AG04449 (cell line): ENCODE measurements at places on chromosomes 2 and 18.

GRCh38 chr18:21284540-21284939, 42.5 kb downstream of the GREB1L start:
- no peak for DNase-seq

DNA sequence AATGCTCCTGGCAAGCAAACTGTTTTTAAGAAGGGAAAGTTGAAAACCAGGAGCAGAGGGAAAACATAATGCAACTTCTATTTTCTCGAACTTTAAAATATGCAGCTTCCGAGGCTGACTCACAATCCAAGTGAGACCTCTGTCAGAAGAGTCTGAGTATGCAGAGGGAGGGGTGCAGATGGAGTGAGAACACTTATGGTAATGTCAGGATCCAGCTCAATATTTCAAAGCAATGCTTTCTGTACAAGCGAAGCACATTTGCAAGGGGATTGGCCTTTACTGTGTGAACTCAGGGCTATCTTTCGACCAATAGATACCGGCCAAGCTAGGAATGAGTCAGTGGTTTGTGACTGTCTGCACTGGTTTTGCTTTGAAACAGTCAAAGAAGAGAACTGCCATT, 242.7 kb downstream of the CNTNAP5 start:
- DNase-seq: no peak

- no peak for DNase-seq
Measured at GRCh38 chr2:11667194-11667593, 2.8 kb downstream of the NTSR2 start.

- DNase-seq: no peak
Measured at GRCh38 chr2:201090574-201090973, 18.8 kb downstream of the NDUFB3 start.

DNA sequence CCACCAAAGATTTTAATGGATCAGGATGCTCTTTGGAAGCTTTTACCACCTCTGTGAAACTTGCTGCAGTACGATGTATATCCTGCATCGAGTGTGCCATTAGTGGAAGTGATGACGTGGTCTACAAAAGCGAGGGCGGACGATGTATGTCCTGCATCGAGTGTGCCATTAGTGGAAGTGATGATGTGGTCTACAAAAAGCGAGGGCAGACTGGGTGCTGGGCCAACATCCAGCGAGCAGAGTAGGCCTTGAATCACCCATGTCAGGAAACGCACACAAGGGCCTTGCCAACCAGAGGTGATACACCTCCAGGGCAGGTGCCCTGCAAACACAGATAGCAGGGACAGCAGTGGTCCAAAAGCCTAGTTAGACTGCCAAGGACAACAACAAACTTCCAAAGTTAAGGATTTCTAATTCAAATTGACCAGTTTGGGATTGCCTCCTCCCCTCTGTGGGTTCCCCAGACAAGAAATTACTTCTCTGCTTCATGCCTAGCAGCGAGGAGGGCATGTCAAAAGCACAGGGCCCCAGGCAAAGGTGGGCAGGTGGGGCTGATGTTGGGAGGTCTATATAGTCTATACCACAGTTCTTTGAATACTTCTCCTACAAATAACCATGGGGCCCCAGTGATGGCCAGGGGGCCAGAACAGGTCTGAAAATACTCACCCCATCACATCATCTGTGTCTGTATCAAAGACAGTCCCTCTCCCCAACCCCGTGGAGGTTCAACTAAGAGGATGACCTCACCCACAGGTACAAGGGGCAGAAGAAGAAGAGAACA, 70.2 kb downstream of the ADD2 start:
- no peak for DNase-seq

DNA sequence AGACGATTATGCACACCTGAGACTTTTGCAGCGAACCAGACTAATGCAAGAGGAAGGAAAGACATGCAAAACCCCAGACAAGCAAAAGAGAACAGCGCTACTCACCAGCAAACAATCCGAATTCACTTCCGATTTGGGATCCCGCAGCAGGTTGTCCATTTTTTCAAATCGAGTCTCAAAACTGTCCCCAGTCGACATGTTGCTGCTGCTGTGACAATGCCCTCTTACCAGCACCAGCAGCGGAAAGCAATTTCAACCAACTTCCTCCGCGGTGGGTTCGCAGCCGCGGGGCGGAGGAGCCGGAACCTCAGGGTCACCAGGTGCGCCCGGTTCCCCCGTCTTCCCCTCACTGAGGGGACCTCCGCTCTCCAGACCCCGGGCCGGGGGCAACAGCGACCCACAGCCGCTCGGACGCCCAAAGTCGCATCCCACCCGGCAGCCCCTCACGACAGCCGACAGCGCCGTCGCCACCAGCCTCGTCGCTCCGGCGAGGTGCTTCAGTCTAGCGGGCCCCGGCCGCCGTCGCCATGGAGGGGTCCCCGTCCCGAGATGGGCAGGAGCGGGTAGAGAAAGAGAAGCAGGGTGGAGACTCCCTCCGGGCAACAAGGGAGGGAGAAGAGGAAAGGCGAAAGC, 784 bp downstream of the ROCK1 start:
- DNase-seq: no peak

DNA sequence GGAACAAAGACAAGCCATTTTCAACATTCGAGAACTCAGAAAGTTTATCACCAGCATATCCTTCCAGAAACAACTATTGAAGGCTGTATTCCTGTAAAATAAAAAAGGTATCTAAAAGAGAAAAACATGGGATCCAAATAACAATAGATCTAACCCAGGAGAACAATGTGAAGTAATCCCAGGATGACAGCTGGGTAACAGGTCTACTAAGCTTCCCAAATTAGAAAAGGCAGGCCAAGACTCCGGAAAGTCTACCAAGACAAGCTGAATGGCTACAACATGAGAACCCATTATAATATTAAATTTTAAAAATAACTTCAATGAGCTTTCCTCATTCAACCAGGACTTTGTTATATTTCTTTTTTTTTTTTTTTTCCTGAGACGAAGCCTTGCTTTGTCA, 6.5 kb downstream of the PIAS2 start:
- no peak for DNase-seq

DNA sequence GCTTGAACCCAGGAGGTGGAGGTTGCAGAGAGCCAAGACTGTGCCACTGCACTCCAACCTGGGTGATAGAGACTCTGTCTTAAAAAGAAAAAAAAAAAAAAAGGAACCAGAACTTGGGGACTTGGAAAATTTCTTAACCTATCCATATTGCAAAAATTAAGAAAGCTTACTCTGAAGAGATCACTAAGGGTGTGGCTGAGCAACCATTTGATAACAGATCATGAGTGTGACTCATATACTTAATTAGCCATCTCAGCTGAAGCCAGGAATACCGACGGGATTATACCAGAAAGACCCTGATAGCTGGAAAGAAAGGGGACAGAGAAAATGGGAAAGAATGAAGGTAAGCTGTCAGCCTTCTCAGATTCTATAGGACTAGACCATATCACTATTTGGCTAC, 7.1 kb upstream of the ADD2 start:
- DNase-seq: no peak

- no peak for DNase-seq
Measured at GRCh38 chr2:11799826-11800225, 53.4 kb downstream of the LPIN1 start.

DNA sequence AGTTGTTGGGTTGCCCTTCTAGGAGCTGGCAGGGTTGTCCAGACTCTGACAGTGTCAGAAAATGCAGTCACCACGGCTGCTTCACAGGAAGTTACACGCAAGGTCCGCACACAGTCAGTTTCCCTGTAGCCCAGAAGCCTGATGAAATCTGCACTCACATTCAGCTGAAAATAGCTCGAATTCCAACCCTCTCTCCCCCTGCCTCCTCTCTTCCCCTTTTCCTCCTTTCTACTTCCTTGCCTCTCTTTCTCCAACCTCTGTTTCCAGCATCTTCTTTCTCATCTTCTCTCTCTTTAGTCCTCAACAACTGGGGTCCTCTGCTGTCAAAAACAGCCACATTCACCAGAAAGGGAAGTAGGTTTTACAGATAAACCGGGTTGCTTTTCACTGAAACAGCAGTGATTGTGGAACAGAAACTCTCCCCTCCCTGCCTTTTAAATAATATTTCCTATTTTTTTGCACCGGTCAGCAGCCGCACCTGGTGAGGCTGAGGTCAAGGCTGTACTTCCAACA, 69.3 kb downstream of the BCL11A start:
- peak; percentile 64 for DNase-seq

DNA sequence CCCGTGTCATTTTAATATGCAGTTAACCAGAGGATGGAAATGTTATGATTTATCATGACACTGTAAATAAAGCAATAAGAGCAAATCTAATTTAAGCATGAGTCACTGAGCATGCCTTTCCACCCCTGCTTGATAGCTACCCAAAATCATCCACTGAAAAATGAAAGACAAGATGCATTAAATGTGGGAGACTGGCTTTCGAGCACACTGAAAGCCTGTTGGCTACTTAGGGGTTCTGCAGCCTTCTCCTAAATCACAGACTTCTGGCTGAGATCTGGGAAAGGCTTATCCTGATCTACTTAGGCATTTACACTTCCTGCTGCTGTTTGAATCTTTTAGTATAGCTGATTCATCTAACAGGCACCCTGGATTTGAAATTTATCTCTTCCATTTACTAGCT, 778.3 kb upstream of the CDH7 start:
- no peak for DNase-seq

- DNase-seq: no peak
Measured at GRCh38 chr2:240631548-240632305, 6.4 kb downstream of the GPR35 start.

DNA sequence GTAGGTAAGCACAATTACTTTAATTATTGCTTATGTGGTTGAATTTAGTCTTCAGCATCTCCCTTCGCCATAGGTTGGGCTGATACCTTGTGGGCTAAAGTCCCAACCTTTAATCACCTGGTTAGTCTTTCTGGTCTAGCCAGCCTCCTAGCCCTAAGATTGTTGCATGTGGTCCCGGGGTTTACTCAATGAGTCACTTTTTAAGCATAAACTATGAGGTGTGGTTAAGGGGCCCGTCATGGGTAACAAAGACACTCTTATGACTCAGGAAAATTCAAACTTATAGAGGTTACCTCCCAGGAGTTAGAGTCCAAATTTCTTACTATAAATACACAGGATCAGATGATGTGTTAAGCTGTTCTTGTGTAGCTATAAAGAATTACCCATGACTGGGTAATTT, 841.6 kb downstream of the TRIB2 start:
- no peak for DNase-seq

DNA sequence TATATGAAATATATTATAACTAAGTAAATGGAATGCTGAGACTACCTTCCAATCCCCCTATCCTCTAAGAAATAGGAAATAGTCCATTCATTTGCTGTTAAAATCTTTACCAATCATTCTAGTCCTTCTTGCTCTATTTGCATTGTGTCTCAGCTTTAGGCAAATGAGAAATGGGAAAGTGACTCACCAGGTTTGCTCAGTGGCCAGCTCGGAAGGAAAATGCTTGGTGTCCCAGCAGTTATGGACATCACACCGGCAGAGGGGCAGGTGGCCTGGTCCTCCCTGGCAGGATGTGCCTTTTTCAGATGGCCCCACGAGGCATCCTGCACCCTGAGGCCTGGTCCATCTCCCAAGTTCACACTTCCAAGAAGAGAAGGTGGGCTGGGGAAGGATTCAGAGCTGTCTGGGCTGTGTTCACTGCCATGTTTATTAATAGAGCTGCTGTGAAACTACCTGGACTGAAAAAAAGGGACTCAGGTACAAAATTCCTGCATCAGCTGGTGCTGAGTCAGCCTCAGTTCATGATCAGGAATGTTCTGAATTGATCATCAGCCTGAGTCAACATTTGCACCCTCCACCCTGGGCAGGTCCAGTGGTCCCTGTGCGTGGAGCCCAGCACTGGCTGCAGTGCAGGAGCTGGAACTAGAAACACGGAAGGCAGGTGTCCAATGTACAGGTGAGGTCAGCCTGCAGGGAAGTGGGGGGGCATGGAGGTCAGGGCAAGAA, 60.1 kb upstream of the ARL4C start:
- DNase-seq: no peak

- no peak for DNase-seq
Measured at GRCh38 chr2:74620671-74621070, 27.5 kb downstream of the M1AP start.

DNA sequence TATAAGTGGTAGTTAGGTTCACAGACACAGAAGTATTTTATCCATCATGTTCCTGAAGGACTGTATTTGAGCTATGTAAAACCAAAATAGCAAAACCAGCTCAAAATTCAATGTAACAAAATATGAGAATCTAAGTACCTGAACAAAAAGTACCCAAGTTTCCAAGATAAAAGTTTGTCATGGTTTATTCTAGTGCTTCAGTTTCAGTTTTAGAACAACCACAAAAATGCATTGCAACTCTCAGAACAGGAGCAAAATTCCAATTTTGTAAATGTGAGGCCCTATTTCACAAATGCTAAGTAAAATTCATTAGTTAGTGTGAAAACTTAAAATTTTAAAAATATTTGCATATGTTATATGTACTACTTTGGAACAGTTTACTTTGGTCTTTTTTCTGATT, 5.0 kb upstream of the ALPK2 start:
- DNase-seq: no peak

GRCh38 chr2:68925295-68925896, 27.3 kb downstream of the GKN2 start:
- DNase-seq: no peak

DNA sequence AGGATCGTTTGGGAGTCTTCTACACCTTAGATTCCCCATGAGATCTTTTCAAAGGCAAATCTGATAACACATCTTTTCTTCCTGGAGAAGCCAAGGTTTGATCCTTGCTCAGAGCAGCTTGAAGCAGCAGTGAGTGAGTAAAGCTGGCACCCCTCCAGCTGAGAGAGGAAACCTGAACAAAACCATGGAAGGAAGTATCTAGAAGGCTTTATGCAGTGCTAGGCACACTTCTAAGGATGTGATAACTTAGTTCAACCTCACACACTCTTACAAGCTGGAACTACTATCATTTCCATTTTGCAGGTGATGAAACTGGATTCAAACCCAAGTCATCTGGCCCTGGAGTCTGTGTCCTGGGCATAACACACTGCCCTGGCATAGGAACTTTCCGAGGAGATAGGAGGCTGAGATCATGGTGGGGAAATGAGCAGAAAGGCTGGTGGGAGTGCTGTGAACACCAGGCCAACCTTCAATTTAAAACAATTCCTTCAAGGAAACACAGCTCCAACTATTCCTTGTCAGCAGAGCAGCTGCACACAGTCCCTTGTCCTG, 71.2 kb downstream of the CTAGE1 start:
- no peak for DNase-seq

GRCh38 chr2:128594651-128594910, 275.9 kb upstream of the HS6ST1 start:
- no peak for DNase-seq

GRCh38 chr18:45686891-45687611, 36.9 kb upstream of the SLC14A1 start:
- no peak for DNase-seq

DNA sequence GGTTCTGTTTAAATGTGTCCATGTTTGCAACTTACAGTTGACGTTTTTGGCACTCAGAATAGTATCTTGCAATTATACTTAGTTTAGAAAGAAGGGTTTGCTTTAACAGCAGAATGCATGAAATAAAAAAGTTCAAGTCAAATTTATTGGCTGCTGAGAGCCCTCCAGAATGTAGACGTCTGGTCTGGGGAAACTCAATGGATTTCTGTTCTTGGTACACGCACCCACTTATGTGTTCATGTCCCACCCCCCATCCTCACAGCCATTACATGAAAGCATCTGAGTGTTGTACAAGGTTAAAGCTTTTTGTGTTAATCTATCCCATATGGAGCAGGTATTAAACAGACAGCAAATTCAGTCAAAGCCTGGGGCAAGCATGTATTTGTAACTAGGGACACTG, 219.5 kb downstream of the SOX11 start:
- no peak for DNase-seq

GRCh38 chr2:171522052-171522787, at the start of gene CYBRD1:
TSS of gene CYBRD1 (plus strand) at chr2:171522474. CDS start at chr2:171522546, 72 bp downstream.
- no peak for DNase-seq
